ENCODE measurements at places on chromosomes 3 and 15.

DNA sequence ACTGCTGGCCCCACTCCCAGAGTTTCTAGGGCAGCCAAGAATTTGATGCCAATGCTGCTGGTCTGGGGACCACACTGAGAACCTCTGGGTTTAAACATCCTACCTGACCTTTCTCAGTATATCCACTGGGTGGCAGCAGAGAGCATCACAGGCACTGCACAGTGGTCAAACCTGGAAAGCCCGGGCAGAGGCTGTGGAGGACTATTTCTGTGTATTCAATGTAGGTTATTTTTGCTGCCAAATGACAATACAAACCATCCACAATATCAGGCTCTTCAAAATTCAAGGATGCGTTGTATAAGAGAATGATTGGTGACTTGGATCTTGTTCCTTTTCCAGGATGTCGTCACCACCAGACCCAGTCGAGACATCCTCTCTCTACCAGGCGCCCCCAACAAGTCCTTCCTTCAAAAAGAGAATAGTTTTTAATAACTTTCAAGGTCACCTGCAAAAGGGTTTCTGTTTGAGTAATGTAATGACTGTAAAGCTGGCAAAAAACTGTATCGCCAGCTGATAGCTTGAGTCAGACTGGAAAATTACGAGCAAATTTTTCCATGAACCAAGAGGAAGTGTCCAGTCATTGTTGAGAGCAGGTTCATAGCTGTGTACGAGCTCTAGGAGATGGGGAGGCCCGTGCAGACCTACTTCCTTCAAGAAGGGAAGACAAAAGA is 30.5 kb upstream of the MYZAP start:
- peak; percentile 78 for DNase-seq

DNA sequence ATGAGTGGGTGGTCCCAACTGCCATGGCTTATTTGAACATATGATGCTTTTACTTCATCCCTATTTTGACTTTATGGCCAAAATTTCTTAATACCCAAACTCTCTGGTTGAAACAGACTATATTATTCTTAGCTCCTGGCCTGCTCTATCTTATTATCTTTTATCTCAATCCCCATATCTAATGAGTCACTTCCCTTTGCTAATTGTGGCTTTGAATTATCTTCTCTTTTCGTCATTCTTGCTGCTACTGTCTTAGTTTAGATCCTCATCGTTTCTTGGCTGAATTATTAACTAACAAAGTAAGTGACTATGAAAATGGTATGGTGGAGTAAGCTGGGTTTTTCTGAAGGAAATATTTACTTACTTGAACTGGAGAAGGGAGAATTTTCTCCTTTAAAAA is 28.2 kb upstream of the DNAJC19 start:
- no peak for DNase-seq

DNA sequence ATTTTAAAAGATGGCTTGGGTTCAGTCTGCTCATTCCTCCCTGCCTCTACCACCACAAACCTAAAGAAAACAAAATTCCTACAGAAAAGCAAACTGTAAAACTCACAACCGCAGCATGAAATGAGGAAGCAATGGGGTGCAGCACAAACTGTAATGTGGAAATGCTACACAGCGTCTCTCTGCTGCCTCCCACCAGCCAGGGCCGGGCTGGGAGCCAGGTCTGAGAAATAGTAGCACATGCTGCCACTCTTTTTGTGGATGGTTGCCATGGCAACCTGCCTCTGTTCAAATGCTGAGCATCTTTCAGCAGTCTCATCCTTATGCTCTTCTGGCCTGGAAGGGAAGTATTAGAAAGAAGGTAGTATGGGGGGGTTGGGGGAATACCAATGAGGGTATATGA is 55.4 kb downstream of the EOMES start:
- DNase-seq, result peak; percentile 31

DNA sequence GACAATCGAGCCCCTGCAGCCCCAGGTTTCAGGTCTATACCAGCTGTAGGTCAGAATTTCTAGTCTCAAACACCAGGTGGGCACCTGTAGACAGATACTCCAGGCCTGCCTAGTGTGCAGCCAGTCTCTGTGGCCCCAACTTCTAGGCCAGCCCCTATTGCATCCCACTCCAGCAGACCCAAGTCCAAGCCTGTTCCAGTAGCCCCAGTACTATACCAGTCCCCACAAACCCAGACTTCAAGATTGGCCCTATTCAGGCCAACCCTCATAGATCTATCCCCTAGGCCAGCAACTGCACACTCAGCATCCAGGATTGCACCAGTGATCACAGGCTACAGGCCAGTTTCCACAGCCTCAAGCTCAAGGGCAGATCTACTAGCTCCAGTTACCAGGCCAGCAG is 344.0 kb downstream of the PYDC2 start:
- DNase-seq, result no peak

GRCh38 chr3:13623101-13623654 is 74.3 kb downstream of the FBLN2 start:
- peak; percentile 63 for DNase-seq

DNA sequence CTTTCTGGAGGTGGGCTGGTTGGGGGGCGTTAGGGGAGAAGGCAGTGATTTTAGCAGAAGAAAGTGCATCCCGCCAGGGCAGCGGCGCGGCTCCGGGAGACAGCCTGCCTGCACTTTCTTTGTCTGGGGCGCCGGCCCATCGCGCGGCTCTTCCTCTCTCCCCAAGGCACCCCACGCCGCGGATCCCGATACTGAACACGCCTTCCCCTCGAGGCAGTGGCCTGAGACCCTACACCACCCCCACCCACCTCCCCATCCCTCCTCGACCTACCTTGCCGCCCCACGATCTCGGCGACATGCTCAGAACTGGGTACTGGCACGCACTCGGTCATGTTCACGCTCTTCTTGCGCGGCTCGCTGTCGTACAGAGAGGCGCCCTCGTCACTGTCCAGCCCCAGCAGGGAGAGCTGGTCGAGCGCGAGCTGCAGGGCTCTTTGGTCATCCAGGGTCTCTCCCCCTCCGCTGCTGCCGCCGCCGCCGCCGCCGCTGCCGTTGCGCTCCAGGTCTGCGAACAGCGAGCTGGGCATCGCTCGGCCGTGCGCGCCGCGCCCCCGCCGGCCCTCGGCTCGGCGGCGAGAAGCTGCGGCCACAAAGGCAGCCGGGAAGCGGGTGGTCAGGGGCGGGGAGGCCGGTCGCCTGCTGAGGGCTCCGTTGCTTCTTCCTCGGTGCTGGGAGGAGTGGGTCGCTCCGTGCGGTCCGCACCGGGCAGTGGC is 483 bp downstream of the MEX3B start:
- DNase-seq, result peak; percentile 71

DNA sequence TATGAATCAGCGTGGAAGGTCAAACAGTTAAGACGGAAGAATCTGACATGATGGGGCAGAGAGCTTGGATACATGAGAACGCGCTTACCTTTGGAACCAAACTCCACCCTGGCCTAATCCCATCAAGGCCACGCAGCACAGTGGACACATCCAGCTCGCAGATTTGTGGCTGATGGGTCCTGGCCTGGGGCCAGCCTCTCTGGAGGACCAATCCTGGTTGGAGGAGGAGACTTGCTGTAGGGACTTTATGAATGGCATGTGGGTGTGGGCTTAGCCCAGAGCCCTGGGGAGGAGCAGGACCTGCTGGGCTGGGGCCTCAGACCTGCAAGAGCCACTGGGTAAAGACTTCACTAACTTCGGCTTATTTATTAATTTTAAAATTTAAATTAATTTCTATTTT is 73.4 kb upstream of the ANKRD34C start:
- no peak for DNase-seq

DNA sequence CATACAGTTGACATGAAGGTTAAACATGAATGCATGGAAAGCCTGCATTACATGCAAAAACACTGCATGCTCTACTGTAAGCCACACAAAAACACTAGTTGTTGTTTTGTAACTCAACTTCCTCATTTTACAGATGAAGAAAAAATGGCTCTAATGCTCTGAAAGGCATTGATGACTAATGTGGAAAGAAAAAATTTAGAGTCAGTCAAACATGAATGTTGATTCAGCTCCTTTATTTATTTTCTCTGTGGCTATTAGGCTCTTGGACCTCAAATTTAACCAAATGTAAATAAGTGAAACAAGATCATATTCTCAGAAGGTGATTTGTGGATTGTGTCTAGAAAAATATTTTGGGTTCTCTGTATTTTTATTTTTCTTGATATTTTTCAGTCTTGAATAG is 336.7 kb upstream of the ZNF717 start:
- DNase-seq, result peak; percentile 52

- DNase-seq, result peak; percentile 64
Observed at GRCh38 chr3:52153389-52154096, 680 bp downstream of the POC1A start.

- peak; percentile 3 for DNase-seq
Observed at GRCh38 chr3:63624941-63625560, 27.4 kb upstream of the SNTN start.

DNA sequence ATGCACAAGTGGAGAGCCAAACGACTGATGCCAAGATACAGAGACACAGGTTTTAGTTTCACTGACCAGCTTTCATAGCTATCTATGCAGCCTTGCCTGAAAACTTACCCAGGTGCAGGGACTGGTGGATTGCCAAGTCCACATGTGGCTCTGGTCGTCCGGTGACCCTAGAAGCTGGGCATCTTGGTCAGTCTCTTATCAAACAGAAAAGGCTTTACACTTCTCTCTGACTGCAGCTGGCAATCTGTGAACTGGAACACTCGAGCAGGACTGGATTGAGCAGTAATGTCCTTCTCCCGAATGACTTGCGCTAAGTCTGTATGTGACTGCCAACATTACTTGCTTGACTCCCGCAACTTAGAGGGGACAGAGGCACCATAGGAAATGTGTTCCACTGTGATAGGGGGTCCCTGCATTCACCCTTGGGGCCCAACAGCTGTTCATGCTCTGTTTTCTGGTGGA is 63.0 kb upstream of the SIAH2 start:
- peak; percentile 35 for DNase-seq

GRCh38 chr3:41202834-41203345 is 3.6 kb downstream of the CTNNB1 start:
- DNase-seq, result peak; percentile 32

DNA sequence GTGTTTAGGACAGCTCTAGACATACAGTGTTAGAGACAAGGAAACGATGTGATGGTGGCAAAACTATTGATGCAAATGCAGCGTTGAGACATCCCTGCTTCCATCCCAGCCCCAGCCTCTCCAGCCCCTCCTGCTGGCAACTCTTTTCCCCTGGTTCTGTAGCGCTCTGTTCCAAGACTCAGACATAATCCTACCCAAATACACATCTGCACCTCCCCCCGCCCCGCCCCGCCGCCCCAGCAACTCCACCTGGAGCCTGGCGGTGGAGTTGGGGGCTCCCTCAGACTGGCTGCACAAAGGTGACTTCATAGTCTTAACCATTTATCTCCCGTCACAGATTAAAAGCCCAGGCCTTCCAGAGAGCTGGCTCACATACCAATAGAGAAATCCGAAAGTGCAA is 7.2 kb upstream of the SEC22A start:
- no peak for DNase-seq

- DNase-seq, result no peak
Observed at GRCh38 chr3:177781686-177782161, 584.4 kb upstream of the TBL1XR1 start.

DNA sequence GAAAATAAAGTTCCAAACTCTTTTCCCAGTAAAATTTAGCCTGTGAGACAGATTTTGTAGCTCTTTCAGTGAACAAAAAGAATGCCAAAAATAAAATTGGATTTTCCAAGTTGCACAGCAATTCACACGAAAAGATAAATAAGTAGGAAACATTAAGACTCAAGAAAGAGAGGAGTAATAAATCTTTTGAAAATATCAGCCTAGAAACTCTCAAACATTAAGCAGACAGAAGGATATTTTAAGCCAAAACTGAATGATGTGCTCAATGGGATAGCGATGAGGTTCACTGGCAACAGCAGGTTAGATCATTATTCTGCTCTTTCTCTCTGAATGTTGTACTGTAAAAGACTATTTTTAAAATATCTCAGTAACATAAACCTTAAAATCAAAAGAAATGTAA is 115.0 kb downstream of the STAG1 start:
- no peak for DNase-seq

DNA sequence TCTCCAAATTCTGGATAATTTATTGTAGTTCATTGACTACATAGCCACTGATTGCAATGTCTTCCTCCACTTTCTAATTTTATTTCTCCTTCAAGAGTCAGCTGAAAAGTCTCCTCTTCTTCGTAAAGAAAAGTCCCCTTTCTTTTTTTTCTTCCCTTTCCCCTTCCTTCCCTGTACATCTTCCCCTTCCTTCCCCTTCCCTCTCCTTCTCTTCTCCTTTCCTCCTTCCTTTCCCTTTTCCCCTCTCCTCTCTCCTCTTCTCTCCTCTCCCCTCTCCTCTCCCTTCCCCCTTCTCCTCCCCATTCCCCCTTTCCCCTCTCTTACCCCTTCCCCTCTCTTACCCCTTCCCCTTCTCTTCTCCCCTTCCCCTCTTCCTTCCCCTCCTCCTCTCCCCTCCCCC is 8.8 kb upstream of the MGA start:
- no peak for DNase-seq

GRCh38 chr15:60128710-60129109 is 124.6 kb downstream of the FOXB1 start:
- DNase-seq, result peak; percentile 10

- no peak for DNase-seq
Observed at GRCh38 chr3:17157713-17158112, 273.0 kb downstream of the PLCL2 start.

- no peak for DNase-seq
Observed at GRCh38 chr15:100571592-100572167, 30.3 kb downstream of the LINS1 start.

DNA sequence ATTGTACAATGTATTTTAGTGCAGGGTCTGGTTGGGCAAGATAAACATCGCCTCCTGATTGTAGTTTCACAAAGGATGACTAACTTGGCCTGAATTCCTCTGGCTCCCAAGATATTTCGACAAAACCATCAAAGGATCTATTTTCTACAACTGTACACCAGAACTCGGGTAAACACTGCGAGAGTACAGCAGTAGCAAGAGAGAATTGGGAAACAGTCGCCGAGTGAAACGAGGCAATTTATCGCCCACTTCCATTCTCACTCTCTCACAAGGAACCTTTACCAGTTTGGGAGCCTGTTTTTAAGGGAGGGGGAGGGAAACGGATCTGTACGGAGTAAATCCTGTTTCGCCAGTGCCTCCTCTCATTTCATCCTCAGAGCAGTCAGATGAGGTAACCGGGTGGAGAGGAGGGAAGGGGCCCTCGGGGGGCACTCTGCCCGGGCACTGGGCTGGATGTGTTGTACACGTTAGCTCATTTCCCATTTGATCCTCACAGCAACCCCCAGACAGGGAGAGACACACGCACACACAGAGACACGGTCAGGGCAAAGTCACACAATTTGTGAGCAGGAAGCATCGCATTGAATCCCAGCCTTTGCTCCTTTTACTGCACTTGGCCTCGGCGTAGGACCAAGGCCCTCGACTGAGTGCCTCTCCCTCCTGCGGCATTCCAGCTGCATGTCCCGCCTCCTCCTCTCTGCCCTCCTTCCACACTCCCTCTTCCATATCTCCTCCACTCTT is 120.1 kb downstream of the LIPC start:
- DNase-seq, result no peak

- DNase-seq, result no peak
Observed at GRCh38 chr3:190118438-190118837, 2.3 kb downstream of the P3H2 start.

- DNase-seq, result no peak
Observed at GRCh38 chr3:40494698-40495097, 11.1 kb upstream of the ZNF620 start.
